ENCODE measurements at places on chromosomes 13 and 19.

DNA sequence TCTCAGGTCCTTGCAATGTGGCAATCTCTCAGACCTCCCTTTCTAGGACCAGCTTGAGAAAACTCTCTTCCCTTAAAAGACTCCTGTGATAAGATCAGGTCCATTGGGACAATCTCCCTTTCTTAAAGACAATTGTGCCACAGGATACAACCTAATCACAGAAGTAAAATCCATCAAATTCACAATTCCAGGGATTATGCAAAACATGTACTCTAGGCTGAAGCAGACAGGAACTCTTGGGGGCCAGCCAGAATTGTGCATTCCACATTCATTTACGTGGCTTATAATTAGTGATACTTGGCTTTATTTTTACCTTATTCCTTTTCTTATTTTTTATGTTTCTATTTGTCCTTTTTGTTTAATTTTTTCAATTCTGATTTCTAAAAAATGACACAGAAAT is 257.9 kb downstream of the KLF12 start:
- DNase-seq = no peak

GRCh38 chr13:104140552-104140951 is 1074.3 kb upstream of the SLC10A2 start:
- DNase-seq = no peak

DNA sequence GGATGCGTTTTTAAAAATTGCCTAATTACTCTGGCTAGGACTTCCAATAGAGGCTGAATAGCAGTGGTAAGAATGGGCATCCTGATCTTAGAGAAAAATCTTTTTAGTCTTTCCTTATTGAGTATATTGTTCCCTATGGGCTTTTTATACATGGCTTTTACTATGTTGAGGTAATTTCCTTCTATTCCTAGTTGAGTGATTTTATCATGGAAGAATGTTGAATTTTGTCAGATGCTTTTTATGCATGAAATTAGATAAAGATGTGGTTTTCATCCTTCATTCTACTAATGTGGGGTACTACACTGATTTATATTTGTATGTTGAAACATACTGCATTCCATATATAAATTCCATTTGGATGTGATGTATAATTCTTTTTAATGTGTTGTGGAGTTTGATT is 2673.8 kb downstream of the PCDH9 start:
- no peak for DNase-seq

- DNase-seq = no peak
Observed at GRCh38 chr13:42688821-42689220, 92.6 kb upstream of the FAM216B start.

All from NCI-H1694 (cell line).